ENCODE measurements at places on chromosomes 2 and 18.

DNA sequence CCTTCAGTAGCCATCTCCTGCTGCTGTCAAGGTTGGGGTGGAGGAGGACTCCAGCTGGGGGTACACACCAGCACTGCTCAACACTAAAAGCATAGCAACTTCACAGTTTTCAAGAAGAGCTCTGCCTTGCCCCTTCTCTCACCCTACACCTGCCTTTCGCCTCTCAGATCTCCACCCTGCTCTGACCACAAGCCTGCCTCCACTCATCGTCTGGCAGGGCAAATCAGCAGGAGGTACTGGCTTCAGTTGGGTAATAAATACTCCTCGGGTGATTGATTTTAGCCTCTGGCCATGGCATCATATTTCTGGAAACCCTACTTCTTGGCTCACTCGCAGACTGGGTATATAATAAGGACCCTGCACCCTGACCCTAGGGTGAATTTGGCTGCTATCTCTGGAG, 3.1 kb upstream of the PRKAG3 start:
- no peak for DNase-seq

- DNase-seq = no peak
These were observed 45.9 kb downstream of the ZEB2 start for GRCh38 chr2:144474017-144474416.

DNA sequence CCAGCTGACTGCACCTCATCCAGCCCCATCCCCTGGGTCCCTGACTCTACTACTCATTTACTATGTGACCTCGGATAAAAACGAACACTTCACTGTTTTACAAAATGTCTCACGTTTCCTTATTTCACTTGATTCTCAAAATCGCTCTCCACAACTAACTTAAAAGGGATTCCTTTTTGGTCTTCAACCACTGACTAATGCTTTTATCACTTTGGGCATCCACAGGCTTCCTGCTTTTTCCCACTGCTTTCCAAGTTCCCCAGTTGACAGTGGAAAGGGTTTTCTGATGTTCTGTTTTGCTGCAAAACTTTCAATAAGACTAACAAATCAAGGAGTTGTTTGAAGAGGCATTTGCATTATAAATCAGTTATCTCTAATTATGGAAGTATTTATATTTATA, 24.1 kb downstream of the EIF2AK3 start:
- no peak for DNase-seq

GRCh38 chr2:220509096-220509757, 881.8 kb downstream of the SLC4A3 start:
- DNase-seq = no peak

GRCh38 chr2:95074663-95075439, 46.8 kb downstream of the MRPS5 start:
- DNase-seq = no peak

GRCh38 chr18:50819027-50819727, 639 bp downstream of the MRO start:
- DNase-seq = no peak

GRCh38 chr2:145157741-145158591, 638.0 kb upstream of the ZEB2 start:
- DNase-seq = no peak

- DNase-seq = no peak
These were observed 15.7 kb upstream of the OLA1 start for GRCh38 chr2:174263997-174264396.

GRCh38 chr2:33180915-33181314, 234.2 kb downstream of the LTBP1 start:
- DNase-seq = no peak

- DNase-seq = no peak
These were observed 23.8 kb upstream of the TTC39C start for GRCh38 chr18:23990474-23991410.

DNA sequence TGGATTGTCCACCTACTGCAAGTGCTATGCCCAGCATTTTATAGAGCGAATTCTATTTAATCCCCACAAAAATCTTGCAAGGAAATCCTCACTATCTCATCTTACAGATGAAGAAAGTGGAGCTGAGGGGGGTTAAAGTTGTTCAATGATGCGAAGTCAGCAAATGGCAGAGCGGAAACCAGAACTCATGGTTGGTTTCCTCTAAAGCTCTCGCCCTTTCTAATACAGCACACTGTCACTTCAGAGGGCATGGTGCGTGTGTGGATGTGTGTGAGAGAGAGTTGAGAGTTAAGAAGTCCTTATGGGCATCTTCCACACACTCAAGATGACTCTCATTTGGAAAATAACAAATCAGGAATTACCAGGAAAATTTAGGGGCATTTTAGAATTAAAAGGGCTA, 78.4 kb downstream of the TGFA start:
- no peak for DNase-seq

- no peak for DNase-seq
These were observed 256.0 kb upstream of the FANCL start for GRCh38 chr2:58497168-58497567.

GRCh38 chr2:42930025-42930581, 137.7 kb upstream of the HAAO start:
- DNase-seq = no peak

DNA sequence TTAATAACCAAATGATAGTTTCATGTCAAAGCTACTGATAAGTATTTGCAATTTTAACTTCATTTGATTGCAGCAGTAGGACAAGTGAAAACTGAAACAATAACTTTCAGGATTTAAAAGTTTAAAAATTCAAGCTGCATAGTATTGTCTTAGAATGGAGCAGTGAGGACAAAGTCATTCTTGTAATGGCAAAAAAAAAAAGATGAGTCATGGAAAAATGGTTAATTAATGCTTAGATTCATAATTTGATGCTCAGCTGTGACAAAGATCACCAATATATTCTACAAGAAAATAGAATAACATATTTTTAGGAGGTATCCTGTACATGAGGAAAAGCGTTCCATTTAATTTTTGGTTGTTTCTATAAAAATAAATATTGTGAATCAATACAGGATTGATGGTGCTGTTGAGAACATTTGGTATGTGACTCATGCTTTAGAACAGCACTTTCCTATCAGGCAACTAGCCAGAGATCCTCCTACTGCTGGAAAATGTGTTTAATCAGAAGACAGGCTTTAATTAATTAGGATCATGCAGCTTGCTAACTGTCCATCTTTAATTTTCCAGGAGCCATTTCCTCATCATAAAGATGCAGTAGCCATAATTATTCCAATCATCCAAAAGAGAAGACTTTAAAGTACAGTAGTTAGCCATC, 239.0 kb upstream of the MMADHC start:
- DNase-seq = no peak

DNA sequence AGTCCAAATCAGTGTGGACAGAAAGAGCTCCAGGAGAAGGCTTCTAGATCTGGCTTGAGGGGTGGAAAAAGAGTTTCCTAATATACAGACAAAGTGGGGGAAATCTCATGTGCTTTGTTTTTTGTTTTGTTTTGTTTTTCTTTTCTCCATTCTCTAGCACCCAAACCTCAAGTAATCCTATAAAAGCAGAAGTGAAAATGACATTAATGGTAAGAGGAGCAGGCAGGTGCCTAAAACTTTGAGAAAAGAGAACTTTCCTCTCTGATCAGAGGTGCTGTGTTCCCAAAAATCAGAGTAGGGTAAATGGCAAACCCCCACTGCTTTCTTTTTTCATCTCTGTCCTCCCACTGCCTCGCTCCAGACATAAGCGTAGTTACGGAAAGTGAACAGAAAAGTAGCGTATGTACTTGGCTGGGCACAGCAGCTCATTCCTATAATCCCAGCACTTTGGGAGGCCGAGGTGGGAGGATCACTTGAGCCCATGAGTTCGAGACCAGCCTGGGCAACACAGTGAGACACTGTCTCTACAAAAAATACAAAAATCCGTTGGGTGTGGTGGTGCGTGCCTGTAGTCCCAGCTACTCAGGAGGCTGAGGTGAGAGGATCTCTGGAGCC, 77.8 kb downstream of the FAM161A start:
- no peak for DNase-seq

DNA sequence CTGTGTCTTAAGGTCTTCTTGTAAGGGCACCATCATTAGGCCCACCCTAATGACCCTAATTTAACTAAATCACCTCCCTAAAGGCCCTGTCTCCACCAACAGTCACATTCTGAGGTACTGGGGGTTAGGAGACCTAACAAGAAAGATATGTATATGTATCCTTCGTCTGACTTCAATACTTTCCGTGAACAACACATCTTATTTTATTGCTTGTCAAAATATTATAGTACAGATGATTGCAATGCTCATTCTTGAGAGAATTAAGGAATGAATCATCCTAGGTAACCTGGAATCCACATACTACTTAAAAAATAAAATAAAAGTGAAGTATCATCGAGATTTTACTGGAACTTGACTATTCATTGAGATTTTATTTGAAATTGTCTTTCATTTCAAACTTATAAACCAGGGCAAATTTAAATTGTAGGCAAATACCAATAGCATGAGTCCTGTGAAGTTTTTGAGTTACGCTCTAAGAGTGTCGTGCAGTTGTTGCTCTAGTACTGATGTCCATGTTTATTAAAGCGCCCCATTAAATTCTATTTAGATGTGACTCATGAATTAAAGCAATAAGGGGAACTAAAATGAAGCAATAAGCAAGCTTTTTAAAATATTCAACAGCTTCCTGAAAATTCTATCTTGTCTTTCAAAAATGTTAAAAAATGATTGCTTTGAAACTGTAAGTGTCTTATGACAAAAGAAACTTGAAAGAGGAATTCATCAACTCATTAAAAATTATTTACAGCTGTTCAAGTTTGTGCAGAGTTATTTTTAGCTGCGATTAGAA, 40.0 kb downstream of the CCDC102B start:
- DNase-seq = no peak

DNA sequence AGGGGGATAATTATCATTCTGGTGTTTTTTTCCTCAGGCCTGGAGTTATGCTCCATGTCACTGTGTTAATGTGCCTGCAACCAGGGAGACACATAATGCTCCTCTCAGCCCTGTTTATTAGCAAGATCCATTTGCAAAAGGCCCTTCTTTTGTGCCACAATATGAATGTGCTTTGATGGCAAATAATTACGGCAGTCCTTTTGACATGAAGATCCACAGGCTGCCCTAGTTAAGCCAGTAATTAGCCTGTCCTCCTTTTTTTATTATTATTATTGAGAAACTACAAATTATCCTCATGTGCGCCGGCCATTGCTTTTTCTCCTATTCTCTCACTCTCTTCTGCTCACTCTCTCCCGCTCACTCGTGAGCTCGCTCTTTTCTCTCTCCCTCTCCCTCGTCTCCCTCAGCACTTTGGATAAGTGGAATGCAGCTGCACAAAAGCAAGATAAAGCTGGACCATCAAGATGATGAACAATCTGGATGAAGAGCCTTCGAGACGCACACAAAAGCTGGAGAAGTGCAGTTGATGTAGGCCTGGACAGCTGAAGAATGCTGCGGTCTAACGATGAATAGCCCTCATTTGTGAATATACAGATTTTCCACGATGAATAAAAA, 762.3 kb downstream of the BCL11A start:
- DNase-seq = no peak

- DNase-seq = no peak
These were observed 42.2 kb downstream of the UBE2E3 start for GRCh38 chr2:181022652-181023051.

DNA sequence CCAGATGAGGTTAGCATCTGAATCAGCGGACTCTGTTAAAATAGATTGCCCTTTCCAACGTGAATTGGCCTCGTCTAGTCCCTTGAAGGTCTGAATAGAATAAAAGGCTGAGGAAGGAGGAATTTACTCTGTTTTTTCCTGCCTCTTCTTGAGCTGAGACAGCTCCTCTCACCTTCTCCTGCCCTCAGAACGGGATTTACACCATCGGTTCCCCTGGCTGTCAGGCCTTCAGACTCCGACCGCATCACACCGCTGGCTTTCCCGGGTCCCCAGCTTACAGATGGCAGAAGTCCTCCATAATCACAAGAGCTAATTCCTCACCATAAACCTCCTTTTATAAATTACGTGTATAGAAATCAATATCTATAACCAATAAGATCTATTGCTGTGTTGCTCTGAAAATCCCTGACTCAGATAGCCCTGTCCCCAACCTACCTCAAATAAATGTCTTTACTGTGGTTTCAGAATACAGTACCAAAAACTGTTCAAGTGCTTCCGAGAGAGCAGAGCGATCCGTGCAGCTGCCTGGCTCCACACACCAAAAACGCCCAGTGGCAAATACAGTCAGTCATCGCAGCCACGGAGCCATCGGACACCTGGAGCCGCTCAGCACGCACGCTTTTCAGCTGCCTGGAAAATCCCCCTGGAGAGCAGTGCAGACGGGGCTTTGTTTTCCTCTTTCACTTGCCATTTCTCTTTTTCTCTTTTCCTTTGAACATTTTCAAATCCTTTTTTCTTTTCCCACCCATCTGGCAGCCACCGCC, 196.9 kb downstream of the NRP2 start:
- DNase-seq = no peak

- no peak for DNase-seq
These were observed 435 bp downstream of the ZNF532 start for GRCh38 chr18:58865033-58865590.

- DNase-seq = no peak
These were observed 6.2 kb downstream of the GLI2 start for GRCh38 chr2:120741571-120742561.

DNA sequence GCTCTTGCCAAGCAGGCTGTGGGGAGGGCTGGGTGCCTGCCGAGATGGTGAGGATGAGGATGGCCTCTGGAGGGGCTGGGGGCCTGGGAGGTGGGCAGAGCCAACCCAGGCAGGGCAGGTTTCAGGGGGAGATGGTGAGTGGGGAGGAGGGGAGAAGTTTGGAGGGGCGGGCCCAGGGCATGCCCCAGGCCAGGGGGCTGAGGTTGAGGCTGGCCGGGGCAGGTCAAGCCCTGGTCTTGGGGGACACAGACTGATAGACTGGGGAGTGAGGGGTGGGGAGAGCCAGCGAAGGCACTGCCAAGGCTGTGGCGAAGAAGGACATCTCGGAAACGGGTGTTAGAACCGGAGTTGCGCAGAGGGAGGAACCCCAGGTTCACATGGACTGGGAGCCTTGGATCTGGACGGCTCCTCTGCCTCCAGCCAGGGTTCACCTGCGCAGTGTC, 12.6 kb downstream of the CAPN10 start:
- no peak for DNase-seq

GRCh38 chr2:159098361-159098760, 129.9 kb downstream of the TANC1 start:
- no peak for DNase-seq

- no peak for DNase-seq
These were observed 290.5 kb downstream of the CLIP4 start for GRCh38 chr2:29405707-29406106.

- DNase-seq = no peak
These were observed 47.8 kb downstream of the TMEM163 start for GRCh38 chr2:134670955-134671354.

GRCh38 chr2:191650896-191651773, 26.8 kb upstream of the NABP1 start:
- DNase-seq = no peak

DNA sequence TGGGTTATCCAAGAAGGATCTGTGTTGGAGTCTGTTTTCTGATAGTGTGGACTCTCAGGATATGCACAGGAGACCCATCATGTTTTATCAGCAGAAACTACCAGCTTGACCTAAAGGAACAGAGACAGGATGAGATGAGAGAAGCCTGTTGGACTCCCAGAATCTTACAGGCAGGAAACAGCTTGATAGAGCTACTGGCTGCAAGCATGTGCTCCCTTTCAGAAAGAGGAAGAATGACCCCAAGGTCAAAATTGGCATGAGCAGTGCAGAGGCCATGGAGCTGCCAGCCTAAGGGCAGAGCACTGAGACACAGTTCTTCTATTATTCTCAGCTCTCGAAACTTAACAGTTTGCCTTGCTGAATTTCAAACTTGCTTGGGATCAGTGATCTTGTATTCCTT, 135.2 kb upstream of the NFATC1 start:
- DNase-seq = no peak

Measured in esophagus squamous epithelium (tissue), 5 donors.